PC-3 (cell line): ENCODE measurements at places on chromosomes 16 and 17. TPM values are rescaled to one million over a fixed set of nuclear protein-coding genes. Genes with fewer than 3 reads are reported as not detected.

The PLCD3 gene
- total RNA-seq = 35.1 and 55.3 TPM in 2 replicates

The IL34 gene
- not detected in 2 replicates for total RNA-seq

The RAB11FIP4 gene
- 4.2 and 4.5 TPM in 2 replicates for total RNA-seq

DNA sequence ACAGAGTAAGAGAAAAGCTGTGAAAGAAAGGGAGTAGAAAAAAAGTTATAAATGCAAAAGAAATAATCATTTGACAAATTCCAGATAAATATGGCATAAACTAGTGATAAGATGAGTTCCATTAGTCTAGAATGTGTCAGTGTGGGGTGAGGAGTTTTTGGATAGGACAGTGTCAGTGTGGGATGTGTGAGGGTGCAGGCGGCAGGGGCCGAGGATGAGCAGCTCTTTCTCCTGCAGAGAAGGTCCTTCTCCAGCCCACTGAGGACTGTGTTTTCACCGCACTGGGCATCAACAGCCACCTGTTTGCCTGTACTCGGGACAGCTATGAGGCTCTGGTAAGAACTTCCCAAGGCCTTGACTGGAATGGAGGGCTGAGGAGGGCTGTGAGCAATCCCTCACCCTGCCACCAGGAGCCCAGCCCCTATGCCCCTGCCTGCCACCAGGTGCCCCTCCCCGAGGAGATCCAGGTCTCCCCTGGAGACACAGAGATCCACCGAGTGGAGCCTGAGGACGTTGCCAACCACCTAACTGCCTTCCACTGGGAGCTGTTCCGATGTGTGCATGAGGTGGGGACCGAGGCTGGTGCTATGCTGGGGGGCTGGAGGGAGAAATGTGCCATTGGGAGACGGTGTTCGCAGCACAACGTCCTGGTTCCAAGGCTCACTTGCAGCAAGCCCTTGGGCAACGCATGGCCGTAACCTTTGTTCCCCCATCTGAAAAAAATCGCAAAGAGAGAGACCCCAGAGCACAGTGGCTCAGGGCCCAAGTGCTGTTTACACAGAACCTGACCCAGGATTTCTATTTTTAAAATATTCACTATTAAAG, 13.1 kb downstream of the RAPGEFL1 start:
- peak; percentile 28 for DNase-seq

The SLC16A6 gene
- 1.2 and 1.4 TPM in 2 replicates for total RNA-seq

- no peak for DNase-seq
Measured at GRCh38 chr17:34582185-34582900, 3.0 kb downstream of the TMEM132E start.

The TPPP3 gene
- not detected in 2 replicates for total RNA-seq
